Stimulated activated CD8-positive, alpha-beta memory T cell treated with anti-CD3 and anti-CD28 coated beads, Interleukin-4, amount 100 ng/mL, for 1 hour (primary cell): ENCODE measurements at places on chromosomes 16 and 17.

DNA sequence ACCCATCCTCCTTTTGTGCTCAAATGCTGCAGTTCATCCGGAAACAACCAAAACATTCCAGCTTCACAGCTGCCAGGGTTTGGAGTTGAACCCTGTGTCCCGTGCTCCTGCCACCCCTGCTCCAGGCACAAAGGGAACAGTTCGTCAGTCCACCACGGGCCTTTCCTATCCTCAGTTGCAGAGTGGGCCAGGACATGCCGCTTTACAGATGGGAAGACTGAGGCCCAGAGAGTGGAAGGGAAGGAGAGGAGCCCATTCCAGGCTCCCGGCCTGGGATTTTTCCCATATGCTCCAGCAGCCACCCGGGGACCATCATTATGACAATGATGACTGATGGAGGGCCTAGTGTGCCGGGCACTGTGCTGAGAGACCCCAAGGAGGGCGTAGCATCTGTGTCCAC is 27.6 kb downstream of the RAI1 start:
- DNase-seq = no peak

GRCh38 chr16:27539120-27539519 is 10.6 kb downstream of the GTF3C1 start:
- no peak for DNase-seq

DNA sequence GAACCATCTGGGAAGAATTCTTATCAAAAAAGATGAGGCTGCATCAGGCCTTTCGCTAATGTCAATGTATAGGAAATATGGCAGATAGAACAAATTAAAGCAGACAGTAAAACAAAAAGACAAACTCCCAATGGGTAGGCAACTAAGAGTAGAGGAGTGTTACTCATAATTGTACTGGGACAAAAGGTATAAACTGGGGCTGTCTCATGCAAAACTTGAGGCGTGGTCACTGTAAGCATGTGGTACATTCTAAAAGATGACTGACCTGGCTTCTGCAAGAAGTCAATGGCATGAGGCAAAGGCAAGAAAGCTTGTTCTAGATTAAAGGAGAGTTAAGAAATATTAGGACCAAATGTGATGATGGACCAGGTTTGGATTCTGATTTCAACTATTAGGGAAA is 26.7 kb downstream of the SMIM36 start:
- no peak for DNase-seq

DNA sequence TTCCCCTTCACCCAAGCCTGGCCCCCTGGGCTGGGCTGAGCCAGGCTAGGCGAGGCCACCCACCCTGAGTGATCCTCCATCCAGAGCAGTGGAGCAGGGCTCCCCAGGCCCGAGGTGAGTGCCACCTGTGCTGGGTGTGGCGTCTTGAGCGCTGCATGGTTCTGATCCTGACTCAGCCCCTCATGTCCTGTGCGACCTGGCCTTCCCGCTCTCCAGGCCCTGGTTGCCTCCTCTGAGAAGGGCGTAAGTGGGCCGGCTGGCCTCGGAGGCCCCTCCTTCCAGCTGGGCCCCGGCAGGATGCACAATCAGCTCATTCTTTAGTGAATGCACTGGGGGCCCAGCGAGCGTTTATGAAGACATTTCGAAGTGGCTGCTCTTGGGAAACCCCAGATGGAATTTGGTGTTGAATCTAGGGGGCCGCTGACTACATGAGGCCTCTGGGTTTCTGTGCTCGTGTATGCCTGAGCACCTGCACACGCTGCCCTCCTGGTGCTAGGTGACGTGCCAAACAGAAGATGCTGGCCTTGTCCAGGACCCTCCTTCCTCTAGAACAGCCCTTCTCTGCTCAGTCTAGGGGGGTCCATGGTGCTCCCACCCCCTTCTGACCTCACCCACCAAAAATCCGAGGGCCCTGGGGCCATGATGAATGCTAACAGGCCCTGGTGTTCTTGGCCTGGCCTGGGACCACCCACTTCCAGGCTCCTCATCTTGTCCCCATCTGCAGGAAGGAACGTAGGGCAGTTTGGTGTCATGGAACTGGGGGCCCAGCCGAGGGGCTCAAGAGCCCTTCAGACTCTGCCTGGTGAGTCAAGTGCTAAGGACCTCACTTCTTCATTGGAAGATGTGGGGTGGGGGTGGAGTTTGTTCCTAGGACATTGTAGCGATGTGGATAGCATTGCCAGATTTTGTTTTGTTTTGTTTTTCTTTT is 3.6 kb upstream of the TMEM92 start:
- DNase-seq = no peak

- no peak for DNase-seq
Measured at GRCh38 chr17:4536742-4537411, 18.3 kb downstream of the MYBBP1A start.

DNA sequence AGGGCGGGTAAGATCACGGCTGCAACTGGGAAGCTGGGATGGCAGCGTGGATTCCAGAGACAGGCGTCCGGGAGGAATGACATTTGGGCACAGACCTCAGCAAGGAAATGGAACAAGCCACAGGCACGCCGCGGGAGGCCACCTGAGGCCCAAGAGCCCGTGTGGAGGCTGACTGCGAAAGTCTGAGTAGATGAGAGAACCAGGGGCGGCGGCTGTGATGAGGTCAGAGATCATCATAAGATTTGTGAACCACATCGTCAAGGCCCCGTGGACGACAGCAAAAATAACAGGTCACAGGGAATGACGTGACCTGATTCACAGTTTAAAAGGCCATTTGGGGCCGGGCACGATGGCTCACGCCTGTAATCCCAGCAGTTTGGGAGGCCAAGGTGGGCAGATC is 48.2 kb downstream of the MRM3 start:
- no peak for DNase-seq

GRCh38 chr16:53707671-53708070 is 3.7 kb downstream of the FTO start:
- DNase-seq = no peak

DNA sequence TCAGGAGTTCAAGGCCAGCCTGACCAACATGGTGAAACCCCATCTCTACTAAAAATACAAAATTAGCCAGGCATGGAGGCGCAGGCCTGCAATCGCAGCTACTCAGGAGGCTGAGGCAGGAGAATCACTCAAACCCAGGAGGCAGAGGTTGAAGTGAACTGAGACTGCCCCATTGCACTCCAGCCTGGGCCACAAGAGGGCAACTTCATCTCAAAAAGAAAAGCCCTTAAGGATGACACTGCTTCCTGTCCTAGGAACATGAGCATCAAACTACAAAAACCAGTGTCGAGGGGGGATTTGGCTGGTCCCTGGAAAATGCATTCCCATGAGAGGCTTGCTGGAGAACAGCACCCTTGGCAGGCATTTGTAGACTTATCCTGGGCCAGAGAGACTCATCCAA is 449.5 kb upstream of the PSMD7 start:
- DNase-seq = no peak

DNA sequence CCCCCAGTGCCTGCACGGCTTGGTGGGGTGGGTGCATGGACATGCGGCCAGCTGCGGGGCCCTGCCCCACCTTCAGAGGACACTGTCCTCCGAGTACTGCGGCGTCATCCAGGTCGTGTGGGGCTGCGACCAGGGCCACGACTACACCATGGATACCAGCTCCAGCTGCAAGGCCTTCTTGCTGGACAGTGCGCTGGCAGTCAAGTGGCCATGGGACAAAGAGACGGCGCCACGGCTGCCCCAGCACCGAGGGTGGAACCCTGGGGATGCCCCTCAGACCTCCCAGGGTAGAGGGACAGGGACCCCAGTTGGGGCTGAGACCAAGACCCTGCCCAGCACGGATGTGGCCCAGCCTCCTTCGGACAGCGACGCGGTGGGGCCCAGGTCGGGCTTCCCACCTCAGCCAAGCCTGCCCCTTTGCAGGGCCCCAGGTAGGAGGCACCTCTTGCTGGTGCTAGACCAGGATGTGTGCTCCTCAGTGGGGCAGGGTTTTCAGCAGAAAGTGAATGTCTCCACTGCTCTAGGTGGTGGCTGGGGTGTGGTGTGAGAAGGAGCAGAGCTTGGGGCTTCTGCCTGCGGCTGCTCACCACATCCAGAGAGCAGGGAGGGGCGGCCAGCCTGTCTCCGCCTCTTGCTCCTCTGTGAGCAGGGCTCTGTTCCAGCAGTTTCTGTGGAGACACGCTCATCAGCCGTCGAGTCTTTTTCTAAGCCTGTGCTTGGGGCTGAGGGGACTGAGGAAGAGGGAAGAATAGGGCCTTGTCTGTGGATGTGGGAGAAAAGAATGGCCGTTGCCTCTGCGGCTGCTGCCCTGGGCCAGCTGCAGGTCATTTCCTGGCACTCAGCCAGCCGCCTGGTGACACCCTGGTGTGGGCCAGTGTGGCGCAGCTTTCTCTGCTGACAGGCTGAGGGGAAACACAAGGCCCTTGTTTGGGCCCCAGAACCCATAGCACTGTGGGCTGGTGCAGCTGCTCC is 2.2 kb downstream of the ZNF276 start:
- DNase-seq = peak; percentile 43

DNA sequence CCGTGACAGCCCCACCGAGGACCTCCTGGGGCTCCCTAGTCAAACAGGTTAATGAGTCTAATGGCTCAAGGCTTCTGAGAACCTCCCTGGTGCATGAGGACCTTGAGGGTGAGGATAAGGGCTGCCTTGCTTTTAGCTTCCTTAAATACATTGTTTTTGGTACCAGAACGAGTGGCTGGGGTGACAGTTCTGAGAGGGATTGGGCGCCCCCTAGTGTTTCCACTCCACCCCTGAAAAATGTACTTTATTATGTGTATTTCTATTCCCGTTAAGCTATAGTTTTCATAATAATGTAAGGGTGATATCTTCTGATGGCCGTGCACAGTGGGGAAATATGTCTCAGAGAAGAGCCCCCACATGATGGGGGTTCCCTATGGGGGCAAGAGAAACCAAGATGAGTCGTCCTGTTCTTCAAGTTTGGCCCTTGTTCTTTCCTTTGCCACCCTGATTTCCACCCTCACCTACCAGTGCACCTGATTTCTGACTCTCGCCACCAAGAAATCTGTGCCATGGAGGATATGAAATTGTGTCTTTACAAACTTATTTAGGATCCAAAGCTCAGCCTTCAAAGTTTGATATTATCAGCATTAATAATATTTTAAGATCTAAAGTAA is 14.5 kb upstream of the VWA3A start:
- DNase-seq = peak; percentile 45

DNA sequence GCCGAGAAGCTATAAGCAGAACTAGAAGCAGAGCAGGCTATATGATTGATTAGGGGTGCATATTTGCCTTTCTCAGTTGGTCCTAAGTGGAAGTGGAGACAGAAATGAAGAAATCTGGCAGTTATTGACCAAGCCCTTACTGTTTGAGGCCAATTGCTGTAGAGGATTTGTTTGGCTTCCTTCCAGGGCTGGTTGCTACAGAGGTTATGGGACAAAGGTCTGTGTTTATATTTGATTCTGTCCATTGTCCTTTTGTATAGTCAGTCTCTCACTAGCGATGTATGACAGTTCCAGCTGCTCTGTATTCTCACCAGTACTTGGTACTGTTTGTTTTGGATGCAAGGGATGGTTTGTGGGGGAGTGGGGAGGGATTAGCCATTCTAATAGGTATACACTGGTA is 7.3 kb upstream of the ALOX15 start:
- DNase-seq = no peak

DNA sequence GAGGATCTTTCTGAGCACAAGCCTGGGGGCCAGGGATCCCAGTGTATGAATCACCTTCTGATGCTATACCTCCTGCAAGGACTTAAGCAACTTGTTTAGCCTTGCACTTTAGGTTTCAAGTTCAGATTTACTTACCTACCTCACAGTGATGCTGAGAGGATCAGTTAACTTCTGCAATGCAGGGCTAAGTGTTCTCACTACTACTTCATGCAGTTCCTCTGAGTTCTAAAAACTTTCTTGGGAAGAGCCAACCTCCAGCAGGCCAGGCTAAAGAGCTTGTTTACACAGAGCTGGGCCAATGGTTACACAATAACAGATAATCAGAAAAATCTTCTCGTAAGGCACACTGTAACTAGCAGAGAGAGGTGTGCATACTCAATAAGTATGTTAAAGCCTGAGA is 13.0 kb downstream of the VEZF1 start:
- no peak for DNase-seq

DNA sequence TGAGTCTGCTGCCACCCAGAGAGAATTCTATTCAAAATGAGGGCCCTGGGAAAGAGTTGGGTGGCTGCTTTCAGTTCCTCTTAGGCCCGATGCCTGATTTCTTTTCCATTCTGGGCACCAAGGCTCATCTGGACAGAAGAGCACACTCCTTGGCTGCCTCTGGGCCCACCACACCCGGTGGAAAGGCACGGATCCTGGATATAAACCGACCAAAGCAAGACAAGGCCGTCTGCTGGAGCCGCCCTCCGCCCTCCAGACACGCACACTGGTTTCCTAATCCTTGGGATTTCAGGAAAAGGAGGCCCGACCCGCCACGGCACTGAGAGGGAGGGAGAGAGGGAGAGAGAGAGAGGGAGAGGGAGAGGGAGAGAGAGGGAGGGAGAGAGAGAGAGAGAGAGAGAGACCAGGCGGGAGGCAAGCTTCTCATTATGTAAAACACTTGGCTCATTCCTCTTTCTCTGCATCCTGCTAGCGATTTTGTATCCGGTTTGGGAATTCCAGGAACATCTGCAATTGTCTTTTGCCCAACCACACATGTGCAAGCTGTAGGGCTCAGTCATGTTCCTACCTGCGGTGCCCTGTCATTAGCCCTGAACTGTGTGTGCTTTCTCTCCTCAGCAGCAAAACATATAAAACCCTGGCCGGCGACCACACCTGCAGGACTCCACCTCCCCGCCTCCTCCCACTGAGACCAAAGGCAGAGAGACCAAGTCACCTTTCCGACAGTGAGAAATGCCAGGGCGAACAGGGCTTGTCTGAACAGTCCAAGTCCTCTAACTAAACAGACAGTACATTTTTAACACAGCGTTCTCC is 347.2 kb downstream of the SOX9 start:
- no peak for DNase-seq

DNA sequence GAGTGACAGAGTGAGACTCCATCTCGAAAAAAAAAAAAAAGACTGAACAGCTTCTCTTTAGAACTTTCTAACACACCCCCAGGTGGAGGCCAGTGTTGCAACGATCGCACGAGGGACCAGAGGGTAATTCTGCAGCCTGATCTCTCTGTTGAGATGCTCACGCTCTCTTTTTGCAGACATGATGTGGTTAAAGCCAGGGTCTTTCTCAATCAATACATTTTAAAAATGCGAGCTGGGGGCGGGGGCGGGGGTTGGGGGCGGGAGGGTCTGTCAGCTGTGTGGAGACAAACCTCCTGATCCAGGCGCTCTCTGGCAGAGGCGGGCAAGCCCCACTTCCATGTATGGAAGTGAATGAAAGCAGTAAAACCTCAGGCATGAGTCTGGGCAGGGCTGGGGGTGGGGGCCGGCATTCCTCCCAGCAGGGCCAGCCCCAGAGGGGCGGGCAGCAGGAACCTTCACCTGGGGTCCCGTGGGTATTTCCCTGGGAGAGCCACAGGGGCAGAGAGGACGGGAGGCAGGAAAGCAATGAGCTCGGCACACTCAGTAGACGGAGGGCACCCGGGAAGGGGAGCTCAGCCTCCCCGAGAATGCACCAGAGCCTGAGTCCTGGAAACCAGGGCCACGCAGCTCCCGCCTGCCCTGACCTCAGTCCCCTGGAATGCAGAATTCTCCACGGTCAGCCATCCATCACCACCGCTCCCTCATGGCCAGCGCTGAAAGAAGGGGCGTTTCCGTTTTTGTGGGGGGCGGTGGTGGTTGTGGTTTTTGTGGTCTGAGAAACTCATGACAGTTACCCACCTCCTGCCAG is 28.0 kb downstream of the NXN start:
- no peak for DNase-seq
